Vagina (tissue), 2 donors: ENCODE measurements at places on chromosomes 3 and 15. TPM values are rescaled to one million over a fixed set of nuclear protein-coding genes. Genes with fewer than 3 reads are reported as not detected.

- no peak for DNase-seq
These were observed 6.4 kb downstream of the WDR5B start for GRCh38 chr3:122409446-122409845.

Gene CCDC39
- not detected for total RNA-seq

- DNase-seq: no peak
These were observed 126.8 kb downstream of the BDH1 start for GRCh38 chr3:197428952-197429351.

DNA sequence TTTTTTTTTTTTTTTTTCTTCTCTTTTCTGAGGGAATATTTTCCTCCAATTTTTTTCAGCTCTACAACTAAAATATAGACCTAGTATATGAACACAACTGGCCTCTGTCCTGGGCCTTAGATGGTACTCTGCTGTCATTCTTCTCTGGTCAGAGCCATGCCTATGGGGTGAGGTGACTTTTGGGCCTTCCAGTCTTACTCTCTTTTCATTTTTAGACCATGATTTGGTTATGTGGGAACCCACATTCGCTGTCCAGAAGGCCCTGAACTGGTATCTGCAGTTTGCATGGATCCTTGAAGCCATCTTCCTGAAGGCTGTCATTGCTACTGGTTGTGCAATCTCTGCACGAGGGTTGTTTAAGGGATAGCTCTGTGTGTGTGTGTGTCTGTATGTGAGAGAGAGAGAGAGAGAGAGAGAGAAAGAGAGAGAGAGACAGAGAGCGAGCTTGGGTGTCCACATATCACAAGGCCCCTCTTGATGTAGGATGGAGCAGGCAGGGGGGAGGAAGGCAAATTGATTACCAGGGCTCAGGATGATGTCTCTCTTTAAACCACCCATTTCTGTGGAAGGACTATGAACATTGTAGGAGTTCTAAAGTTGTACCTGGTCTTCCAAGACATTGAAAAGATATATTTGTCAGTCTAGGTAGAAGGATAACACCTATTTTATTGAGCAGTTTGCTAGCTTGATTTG lies 6.9 kb downstream of the TGFBR2 start:
- no peak for DNase-seq

Gene UROC1
- not detected for total RNA-seq

Gene PPM1L
- total RNA-seq: 14.2 TPM

DNA sequence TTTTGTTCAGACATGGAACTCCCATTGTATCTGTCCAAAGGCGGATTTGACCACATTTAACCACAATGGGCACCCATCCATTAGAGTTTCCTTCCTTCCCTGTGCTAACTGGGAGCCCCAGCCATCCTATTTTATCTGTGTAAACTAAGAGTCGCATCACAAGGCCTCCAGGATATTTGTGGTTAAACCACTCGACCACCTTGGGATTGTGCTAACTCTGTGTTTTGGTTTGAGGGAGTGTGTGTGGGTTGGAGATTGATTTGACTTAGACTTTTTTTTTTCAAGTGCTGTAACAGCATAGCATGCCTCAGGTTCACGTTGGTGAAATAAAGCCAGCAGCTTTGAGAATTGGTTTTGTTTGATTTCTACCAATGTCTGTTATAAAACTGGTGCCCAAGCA lies 100.4 kb upstream of the TP63 start:
- no peak for DNase-seq

- no peak for DNase-seq
These were observed 19.4 kb upstream of the TMEM115 start for GRCh38 chr3:50378757-50379156.

DNA sequence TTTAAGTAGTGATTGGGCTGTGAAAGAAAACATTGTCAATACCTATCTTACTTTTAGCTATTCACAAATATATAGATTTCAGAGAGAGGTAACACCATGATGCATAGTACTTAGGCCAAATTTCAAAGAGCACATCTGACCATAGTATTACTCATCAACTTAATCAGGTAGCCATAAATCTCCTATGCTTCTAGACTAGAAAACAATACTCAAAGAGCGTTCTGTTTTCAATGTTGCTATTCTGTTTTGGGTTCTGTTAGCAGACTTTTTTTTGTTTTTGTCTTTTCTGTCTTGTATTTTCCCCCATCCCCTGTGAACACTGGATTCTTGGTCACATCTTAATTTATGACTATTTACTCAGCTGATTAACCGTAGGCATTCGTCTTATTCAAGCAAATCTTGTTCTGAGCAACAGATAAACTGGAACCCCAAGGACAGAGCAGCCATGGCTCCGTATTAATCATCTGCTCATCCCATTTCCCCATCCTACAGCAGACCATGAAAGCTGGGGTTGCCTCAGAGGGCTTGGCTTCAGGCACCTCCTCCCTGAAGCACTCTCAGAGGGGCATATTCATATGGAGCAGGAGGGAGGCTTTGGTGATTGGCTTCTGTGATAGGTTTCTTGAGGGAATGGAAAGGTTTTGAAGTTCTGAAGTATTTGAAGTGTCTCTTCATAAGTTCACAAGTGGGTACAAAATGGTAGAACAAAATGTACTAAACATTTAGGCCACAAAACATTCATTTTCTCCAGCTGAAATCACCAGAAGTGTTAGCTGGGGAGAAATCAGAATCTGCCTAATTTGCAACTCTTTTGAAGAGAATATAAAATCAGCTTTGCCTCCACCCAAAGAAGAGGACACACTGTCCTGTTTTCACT lies 105.3 kb downstream of the TNIK start:
- DNase-seq: no peak
